ENCODE measurements at places on chromosomes 1 and 21.
A peak's percentile ranks its signal among the peaks of the same experiment; 100 is the strongest.

DNA sequence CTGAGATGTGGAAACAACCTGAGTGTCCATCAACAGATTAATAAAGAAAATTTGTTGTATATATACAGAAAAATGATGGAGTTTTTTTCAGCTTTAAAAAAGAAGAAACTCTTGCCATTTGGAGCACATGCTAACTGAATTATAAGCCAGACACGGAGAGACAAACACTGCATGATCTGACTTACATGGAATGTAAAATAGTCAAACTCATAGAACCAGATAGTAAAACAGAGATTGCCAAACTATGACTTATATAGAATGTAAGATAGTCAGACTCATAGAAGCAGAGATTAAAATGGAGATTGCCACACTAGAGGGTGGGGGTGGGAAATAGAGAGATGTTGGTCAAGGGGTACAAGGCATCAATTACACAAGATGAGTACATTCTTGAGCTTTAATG lies 1786.6 kb downstream of the PLA2G4A start:
- no peak for DNase-seq

- no peak for DNase-seq
Observed at GRCh38 chr1:116434849-116435248, 61.8 kb downstream of the ATP1A1 start.

- DNase-seq: no peak
Observed at GRCh38 chr1:226688808-226689207, 50.3 kb downstream of the ITPKB start.

DNA sequence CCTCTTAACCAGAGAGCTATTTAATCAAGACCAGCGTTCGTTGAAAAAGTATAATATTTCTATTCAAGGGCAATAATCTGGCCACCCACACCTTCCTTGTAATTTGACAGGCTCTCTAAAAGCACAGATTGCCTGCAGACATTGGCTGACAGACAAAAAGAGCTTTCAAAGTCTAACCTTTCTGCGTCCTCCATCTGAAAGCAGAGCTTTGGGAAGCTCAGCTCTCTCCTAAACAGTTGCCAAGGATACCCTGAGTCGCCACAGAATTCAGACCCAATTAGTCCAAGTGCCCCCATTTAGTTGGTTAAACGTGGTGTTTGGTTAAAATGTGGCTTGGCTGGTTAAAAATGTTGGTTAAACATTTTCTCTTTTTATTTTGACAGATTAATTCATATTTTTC lies 33.7 kb upstream of the PLA2G2C start:
- no peak for DNase-seq

DNA sequence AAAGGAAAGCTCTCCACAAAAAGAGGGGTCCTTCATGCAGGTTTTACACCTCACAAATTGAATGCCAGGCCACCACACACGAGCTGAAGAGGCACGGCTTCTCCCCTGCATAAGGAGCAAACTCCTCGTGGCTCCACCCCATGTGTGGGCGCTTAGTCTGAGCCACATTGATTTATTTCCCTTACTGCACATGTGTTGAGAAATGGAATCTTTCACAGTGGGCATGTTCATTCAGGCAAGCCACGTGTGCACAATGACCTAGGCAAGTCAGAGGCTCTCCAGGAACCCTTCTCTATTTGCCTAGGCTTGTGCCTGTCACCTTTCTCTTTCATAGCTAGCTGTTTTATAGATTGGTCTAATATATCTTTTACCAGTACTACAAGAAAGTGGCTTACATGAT lies 120.5 kb downstream of the LTN1 start:
- DNase-seq: no peak

GRCh38 chr1:168408539-168408865 lies 127.8 kb downstream of the TBX19 start:
- DNase-seq: no peak

DNA sequence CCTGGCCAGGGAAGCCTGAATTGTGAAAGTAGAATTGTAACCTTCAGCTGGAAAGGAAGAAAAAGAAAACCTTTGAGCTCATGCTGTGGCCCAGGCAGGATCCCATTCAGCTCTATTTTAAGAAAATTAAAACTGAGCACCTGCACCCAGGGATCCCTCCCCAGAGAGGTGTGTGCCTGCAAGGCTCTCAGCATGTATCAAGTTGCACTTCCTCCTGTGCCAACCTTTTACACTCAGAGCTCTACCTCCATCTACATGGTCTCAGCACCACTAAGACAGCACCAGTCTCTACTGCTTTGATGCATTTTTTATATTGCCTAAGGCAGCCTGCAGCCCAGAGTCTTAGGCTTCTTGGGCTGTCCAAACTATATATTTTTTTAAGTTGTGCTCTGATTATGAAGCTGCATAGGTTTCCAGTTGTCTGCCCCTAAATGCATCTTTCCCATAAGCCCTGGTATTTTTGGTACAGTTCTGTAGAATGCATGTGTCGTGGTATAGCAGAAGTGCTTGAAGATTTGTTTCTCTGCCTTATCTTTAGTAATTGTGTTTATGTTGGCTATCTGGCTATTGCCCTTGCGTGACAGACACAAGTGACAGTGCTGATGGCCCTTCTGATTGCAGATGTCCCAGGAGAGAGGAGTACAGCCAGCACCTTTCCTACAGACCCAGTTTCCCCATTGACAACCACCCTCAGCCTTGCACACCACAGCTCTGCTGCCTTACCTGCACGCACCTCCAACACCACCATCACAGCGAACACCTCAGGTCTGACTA lies 63.1 kb downstream of the PTPRC start:
- DNase-seq: no peak

DNA sequence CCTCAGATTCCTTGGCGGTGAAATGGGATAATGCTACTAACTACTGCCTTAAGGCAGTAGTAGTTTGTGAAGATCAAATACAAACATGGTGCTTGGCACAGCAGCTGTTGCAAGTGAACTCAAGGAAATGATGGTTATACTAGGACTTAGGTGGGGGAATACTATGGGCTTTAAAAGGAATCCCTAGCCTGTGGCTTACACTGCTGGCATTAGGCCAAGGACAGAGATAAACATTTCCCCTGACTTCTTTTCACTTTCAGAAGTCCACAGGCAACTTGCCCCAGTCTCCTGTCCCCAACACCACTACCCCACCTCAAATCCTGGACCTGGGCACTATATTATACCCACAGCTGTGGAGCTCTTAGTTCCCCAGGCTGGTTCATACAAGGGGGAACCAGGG lies 13.1 kb upstream of the VAMP4 start:
- DNase-seq: peak; percentile 77

GRCh38 chr1:198595765-198596164 lies 43.1 kb upstream of the PTPRC start:
- DNase-seq: peak; percentile 47

- no peak for DNase-seq
Observed at GRCh38 chr1:24910751-24911650, 19.1 kb downstream of the RUNX3 start.

GRCh38 chr1:155009221-155009711 lies 6.7 kb downstream of the ZBTB7B start:
- no peak for DNase-seq

DNA sequence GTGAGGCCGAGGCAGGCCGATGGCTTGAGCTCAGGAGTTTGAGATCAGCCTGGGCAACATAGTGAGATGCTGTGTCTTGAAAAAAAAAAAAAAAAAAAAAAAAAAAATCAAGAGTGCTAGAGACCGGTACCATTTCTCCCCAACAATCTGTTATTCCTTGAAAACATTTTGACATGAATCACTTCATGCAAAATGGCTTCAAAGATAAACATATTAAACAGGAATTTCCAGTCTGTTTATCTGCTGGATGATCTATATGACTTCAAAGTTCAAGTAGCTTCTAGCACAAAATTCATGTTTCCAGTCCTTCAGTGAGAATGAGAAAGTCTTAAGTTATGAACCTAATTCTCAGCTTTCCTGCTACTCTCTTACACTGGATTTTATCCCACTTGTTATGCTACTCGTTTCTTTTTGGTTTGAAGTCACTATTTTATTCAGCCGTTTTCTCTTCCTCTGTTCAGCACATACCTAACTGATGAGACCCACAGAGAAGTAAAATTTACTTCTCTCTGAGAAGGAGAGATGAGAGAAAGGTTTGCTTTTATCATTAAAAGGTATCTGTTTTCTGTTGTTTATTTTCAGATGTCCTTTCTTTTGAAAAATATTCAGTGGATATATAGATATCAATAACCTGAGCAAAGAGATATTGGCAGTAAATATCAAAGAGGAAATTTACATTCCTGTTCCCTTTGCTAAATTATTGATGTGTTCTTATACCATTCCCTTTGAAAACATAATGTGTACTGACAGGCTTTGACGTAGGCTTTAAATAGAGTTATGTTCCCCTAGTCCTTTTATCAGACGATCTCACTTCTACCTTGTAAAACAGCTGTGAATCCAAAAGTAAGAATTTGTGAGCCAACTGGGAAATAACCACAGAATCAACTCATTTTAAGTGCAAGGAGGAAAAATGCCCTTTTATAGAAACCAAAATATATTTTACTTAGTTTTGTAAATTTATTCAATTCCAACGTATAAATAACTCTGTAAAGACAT lies 38.2 kb downstream of the CD46 start:
- DNase-seq: no peak

GRCh38 chr1:203985676-203986075 lies 87.2 kb upstream of the SOX13 start:
- DNase-seq: no peak

DNA sequence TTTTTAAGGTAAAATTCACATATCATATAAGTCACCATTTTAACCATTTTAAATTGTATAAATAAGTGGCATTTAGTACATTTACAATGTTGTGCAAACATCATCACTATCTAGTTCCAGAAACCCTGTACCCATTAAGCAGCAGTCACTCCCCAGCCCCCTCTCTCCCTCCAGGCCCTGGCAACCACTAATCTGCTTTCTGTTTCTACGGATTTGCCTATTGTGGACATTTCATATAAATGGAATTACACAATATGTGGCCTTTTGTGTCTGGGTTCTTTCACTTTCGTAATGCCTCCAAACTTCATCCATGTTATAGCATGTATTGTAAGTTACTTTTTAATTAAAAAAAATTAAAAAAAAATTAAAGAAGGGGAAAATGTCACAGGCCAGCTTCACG lies 58.0 kb upstream of the RAB3GAP2 start:
- DNase-seq: no peak

GRCh38 chr1:181086926-181087325 lies 1.6 kb upstream of the IER5 start:
- DNase-seq: no peak

DNA sequence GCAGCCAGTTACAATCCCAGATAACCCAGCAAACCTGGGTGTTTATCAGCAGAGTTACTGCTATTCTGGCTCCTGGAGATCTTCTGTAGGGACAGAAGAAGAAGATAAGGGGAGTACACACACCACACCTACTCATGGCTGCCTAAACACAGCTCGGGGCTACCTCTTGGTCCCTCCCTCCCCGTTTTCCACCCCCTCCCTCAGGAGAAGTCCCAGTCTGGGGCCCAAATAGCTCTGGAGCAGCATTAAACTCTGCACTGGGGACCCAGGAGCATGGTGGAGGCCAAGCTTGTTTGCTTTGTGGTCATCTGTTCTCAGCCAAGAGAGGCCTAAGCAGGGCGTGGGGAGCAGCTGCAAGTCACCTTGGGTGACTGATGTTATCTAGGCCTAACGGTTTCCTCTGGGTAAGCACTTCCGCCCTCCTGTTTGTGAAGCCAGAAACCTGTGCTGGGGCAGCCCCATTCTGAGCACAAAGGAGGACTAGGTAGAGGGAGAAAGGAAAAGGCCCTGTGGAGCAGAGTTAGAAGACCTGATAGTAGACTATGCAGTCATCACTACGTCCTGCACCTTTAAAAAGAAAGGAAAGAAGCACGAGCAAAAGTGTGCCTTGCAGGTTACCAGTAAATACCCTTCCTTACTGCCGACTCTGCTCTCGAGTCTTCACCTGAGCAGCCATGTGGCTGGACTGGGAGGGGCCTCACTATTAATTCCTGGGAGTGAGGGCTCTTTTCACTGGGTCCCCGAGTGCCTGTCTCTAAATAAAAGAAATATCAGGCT lies 2.0 kb upstream of the RCSD1 start:
- DNase-seq: peak; percentile 87

GRCh38 chr1:910881-911721 lies 12.6 kb upstream of the SAMD11 start:
- peak; percentile 58 for DNase-seq

DNA sequence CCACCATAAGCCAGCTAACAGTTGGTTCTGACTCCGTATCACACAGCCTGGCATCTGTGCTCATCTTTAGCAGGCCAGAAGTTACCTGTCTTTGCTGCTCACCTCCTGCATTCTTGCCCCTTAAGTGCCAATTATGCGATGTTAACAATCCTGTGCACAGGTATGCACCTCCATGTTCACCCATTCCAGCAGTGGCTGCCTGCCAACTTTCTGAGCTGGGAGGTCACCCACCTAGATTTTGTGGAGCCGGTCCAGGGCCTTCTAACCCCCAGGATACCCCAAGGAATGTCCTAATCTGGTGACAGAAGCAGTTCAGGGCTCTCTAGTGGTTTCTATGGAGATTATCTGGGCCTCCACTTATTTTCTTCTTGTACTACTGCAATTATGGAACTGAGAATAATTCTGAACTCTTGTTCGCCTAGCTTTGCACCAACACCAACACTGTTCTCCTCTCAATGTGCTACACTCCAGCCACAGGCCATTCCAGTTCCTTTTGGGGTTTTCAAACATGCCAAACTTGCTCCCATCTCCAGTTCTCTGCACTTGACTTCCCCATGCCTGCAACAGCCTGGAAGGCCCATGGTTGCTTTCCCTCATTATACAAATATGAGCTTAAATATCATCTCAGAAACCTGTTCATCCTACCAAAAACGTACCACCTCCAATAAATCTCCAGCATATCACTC lies 9.0 kb downstream of the BCAR3 start:
- peak; percentile 25 for DNase-seq

- DNase-seq: peak; percentile 59
Observed at GRCh38 chr21:32772281-32773047, 909 bp upstream of the PAXBP1 start.

GRCh38 chr1:154502066-154502743 lies at the start of the genes SHE and TDRD10:
Gene SHE, minus strand, starts transcription at chr1:154502412. Its CDS starts 386 bp downstream, at chr1:154502026.
Gene TDRD10, plus strand, starts transcription at chr1:154502219. Its CDS starts 4,685 bp downstream, at chr1:154506904.
- DNase-seq: no peak

DNA sequence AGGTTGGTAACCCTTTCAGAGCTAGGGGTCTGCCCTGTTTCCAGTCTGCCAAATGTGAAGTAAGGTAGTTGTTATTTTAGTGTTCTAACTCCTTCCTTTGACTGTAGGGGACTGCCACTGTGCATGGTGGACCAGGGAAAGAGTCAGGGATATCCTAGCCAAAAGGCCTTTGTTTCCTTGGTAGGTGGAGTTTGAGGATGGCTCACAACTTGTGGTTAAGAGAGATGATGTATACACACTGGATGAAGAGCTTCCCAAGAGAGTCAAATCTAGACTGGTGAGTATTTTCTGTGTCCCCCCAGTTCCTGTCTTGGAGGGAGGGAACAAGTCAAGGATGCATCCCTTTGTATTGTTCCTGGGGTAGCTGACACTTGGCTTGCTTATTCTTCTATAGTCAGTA lies 3.5 kb upstream of the ST3GAL3 start:
- DNase-seq: no peak

GRCh38 chr1:117967881-117968280 lies 38.3 kb downstream of the WDR3 start:
- no peak for DNase-seq

DNA sequence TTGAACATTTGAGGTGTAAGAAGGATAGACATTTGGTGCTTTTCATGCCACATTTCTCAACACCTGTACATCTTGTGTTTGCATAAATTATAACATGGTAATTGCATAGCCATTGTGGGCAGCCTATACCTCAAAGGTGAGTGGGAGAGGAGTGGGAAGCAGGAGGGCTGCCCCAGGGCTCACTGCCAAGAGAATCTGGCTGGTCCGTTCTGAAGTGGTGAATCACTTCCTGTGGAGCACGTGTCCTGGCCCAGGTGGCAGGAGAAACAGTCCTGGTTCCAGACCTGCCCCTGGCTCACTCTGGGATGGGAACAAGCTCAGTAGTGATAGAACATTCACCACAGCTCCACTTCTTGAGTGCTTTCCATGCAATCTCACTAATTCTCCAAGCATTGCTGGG lies 11.6 kb upstream of the OLFML2B start:
- no peak for DNase-seq
